ENCODE measurements at places on chromosomes 2 and 18.

DNA sequence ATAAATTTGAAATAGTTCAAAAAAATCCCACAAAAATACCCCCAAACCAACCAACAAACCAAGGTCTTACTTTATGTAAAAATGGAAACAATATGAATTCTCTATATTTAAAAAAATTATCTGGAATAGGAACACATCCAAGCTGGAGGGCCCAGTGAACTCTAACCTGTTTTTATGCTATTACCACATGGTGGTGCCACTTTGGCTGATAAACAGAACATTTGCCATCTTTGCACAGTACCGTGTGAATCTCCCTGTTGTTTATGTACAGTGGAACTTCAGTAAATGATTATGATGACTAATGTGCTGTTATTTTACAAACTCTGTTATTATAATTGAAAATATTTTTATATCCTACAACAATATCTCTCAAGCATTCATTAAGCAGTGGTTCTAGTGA lies 145.3 kb upstream of the SMAD7 start:
- DNase-seq: no peak

- DNase-seq: no peak
Measured at GRCh38 chr2:70081221-70081620, 6.1 kb upstream of the PCBP1 start.

DNA sequence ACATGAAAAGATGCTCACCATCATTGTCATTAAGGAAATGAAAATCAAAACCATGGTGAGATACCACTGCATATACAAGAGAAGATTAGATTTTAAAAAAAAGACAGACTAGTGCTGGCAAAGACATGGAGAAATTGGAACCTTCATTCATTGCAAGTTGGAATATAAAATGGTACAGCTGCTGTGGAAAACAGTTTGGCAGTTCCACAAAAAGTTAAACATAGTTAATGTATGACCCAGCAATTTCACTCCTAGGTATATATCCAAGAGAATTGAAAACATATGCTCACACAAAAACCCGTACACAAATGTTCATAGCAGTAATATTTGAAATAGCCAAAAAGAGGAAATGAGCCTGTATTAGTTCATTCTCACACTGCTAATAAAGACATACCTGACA lies 33.7 kb upstream of the MBOAT2 start:
- DNase-seq: no peak

DNA sequence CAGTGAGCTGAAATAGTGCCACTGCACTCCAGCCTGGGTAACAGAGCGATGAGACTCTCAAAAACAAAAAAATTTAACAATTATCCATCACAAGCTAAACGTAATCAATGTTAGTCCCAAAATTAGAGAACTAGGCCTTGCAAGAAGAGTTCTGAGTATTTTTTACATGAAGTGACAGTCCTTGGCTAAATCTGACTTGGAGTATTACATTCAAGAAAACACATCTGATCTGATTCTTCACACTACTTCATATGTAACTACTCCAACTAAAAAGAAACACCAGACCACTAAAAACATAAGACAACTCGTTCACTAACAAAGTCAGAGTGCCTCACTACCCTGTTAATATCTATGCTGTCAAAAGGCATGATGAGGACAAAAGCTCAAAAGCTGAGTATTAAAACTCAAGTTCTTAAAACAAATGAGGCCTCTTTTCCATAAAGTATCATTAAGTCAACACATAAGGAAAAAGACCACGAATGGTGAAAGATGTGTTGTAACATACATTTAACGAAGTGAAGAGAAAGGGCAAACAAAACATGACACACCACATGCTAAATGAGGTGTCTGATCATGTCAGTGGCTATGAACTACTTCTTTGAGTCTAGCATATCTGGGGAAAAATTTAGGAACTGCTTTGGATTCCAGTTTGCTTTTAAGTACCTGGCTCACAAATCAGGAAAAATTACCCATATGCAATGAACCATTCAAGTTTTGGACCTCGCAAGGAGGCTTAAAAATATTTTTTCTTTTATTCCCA lies 42.4 kb downstream of the TRIP12 start:
- no peak for DNase-seq
